ENCODE measurements at places on chromosomes 6 and 20. TPM values are rescaled to one million over a fixed set of nuclear protein-coding genes. Genes with fewer than 3 reads are reported as not detected.

DNA sequence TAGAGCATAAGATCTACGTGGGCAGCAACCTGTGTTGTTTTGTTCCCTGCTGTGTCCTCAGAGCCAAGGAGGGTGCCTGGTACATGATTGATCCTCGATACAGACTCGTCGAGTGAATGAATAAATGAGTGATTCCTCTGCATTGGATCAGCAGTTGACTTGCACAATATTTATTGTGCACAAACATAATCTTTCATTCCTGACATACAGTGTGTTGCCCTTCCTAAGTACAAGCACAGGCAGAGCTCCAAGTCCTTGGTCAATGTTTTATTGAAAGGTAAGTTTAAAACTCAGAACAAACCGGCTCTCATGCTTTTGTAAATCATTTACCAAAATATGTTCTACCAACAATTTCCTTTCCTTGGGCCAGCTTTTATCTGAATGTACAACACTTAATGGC, 57.4 kb downstream of the STMND1 start:
- no peak for DNase-seq

- DNase-seq = peak; percentile 17
These were observed 23.0 kb downstream of the ZBP1 start for GRCh38 chr20:57596998-57597939.

DNA sequence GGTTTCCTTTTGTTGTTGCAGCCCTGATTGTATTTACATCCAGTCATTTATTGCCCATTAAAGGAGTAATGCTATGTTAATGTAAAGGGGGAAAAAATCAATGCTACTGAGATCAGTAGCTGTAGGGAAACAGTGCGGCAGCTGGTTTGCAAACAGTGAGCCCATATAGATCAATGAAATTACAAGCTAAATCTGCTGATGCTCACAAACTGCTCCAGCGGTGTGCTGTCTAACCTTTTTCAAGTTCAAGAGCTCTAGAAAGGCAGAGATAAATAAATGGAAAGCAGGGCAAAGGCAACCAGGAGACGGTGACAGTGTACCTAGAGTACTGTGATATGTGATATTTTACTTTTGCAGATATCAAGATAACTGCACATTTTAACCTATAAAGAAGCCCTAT, 449.0 kb upstream of the MMS22L start:
- no peak for DNase-seq

- DNase-seq = no peak
These were observed 36.8 kb downstream of the NDRG3 start for GRCh38 chr20:36709126-36709525.

GRCh38 chr6:13687917-13688351, 23.7 kb downstream of the RANBP9 start:
- no peak for DNase-seq

DNA sequence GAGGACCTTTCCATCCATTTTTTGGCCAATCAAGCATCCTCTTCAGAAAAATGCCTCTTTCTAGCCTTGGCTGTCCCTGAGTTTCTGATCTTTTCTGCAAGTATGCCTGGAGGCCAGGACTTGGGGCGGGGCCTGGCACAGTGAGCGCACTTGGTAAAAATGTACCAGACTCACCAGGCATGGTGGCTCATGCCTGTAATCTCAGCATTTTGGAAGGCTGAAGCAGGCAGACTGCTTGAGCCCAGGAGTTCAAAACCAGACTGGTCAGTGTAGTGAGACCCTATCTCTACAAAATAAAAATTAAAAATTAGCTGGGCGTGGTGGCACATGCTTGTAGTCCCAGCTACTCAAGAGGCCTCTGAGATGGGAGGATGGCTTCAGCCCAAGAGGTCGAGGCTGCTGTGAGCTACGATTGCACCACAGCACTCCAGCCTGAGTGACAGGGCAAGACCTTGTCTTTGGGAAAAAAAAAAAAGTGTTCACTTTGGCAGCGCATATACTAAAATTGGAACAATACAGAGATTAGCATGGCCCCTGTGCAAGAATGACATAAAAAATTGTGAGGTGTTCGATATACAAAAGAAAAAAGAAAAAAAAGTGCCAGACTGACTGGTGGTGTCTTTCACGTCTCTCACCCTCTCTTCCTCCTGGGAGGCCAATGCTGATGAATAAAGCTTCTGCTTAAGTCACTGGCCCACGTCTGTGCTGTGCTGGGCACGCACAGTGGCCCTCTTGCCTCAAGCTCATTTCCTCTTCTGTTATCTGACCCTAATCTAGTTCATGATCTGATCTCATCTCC, 18.1 kb upstream of the SLC9A8 start:
- DNase-seq = no peak

- peak; percentile 59 for DNase-seq
These were observed 18.3 kb downstream of the MRPS18A start for GRCh38 chr6:43669050-43669921.

DNA sequence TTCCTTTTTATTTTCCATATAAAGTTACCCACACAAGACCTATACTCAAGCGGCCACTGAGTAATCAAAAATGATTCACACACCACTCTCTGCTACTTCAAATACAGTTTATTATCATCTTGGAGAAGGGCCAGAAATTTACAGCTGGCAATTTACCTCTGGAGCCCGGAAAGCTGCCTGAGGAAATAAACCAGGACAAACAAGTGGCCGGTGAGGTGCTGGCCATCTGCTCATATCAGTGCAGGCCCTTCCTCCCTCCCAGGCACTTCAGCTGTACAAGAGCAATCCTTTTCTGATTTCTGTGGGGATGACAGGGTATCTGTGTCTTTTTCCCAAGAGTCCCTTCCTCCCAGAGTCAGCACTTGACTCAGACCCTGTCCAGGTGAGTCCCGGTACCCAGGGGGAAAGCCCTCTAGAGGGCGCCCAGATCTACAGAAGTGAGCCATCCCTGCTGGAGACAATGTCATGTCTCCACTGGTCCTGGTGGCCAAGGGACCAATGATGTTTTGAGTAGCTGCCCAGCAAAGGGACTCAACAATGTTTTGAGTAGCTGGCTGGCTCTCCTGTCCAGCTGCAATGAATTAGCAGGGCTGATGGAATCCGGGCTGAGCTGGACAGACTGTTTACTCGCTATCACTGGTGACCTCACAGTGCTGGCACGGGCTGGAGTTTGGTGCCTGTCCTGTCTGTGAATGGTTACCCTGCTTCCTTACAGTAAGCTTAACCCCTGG, 23.6 kb downstream of the LRP11 start:
- DNase-seq = peak; percentile 92

GRCh38 chr6:151109361-151109760, 130.4 kb upstream of the AKAP12 start:
- DNase-seq = peak; percentile 84

DNA sequence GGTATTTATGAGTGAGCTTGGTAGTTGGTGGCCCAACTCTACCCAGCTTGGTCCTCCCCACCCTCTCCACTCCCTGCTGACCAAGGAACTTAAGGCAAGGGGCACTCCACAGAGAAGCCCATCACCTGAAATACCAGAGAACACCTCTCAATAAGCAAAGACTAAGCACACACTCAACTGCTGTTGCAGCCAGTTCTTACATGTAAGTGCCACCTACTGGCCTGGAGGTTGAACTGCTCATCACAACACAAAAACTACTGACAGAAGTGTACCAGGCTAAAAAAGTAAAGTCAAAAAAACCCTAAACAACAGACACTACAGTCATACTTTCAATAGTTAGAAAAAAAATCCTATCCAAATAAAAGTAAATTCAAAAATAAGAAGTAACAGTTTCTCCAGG, 146.2 kb downstream of the FAM83B start:
- peak; percentile 4 for DNase-seq

GRCh38 chr6:3912361-3913076, 63.3 kb downstream of the FAM50B start:
- peak; percentile 14 for DNase-seq

DNA sequence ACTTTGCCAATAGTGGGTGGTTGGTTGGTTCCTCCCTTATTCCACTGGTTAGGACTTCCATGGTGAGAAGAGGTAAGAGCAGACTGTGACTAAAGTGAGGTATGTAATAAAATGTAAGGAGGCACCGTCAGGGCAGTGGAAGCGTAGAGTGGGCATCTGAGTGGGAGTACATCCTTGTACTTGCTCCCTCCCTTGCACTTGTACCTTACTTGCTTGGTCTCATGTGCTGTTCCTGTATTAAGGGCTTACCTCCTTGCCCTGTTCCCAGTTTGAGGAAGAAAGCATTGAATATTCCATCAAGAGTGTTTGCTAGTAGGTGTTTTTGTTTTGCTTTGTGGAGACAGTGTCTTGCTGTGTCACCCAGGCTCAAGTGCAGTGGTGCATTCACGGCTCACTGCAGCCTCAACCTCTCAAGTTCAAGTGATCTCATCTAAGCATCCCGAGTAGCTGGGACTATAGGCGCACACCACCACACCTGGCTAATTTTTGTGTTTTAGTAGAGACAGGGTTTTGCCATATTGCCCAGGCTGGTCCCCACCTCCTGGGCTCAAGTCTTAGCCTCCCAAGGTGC, 25.5 kb downstream of the AMD1 start:
- DNase-seq = no peak

GRCh38 chr6:104212977-104213668, 646.6 kb downstream of the HACE1 start:
- no peak for DNase-seq

DNA sequence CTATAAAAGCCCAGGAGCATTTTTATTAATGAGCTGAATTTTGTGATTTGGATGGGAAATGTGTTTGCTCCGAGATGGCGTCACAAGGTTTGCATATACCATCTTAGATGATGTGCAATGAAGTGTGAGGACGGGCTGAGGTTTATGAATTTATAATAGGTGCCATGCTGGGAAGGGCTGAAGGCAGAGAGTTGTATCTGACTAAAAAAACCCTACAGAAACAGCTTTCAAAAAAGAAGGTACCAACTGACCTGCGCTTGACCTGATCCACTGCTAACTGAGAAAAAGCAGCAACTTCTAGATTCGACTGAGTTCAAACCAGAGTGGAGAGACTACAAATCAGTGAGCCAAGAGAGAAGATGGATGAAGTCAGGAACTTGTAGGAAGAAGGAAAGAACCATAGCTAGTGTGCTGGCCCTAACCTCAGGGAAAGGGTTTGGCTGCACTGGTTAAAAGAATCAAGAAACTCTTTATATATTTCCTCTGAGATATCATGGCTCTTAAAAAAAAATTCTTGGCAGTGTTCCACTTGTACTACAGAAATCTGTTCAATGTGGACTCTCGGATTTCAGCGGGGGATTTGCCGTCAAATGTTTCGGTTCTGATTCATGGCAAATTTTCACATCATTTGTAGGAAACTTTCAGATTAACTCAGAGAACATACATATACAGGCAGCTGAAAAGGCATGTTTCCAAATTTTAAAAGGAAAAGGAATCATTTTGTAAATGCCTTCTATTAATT, 56.5 kb upstream of the HDGFL1 start:
- peak; percentile 86 for DNase-seq

GRCh38 chr6:24997231-24997630, 61.5 kb upstream of the RIPOR2 start:
- no peak for DNase-seq

The INSM1 gene
- not detected for total RNA-seq

The ZNF334 gene
- 1.4 TPM for total RNA-seq

The MAFB gene
- not detected for total RNA-seq

The SLC17A3 gene
- not detected for total RNA-seq

The STMN3 gene
- total RNA-seq = 20.3 TPM

The DTNBP1 gene
- 4.7 TPM for total RNA-seq

The PTCHD4 gene
- total RNA-seq = 0.72 TPM

The PERP gene
- total RNA-seq = 7.7 TPM

The PRL gene
- not detected for total RNA-seq

The DEFB125 gene
- total RNA-seq = not detected

All from IMR-90 (cell line).